ENCODE measurements at places on chromosomes 12 and 14.

DNA sequence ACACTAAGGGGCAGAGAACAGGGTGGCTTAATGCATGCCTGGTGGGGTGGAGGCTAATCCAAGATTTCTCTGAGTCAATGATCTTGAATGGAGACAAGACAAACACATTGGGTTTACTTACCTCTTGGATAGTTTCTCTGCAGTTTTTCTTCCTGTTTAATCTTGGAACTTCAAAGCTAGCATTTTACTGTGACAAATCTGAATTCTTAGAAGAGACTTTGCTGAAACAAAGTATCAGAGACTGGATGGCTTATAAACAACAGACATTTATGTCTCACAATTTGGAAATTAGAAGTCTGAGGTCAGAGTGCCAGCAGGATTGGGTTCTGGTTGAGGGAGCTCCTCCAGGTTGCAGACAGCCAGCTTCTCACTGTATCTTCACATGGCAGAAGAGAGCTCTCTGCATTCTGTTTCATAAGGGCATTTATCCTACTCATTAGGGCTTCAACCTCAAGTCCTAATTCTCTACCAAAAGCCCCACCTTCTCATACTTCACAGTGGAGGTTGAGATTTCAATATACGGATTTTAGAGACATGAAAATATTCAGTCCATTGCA, 921.8 kb downstream of the VRK1 start:
- no peak for DNase-seq

- peak; percentile 20 for DNase-seq
Measured at GRCh38 chr14:100615736-100616695, 28.8 kb upstream of the BEGAIN start.

DNA sequence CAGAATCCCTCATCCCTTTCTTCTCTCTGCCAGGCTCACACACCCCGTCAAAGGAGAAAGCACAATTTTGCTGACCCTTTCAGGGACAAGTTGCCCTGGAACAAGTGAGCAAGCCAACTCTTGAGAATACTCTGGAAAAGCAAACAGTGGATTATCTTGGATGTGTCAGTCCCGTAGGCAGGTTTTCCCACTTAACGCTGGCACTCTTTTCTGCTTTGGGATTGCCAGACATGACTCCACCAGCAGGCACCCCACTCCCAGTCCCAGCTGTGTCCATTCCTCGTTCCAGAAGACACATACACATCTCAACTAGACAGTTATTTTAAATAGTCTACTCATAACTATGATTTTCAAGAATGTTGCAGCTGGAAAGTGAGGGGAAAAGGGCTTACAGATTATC, 145.5 kb upstream of the CDKN3 start:
- no peak for DNase-seq

GRCh38 chr14:60188115-60188514, 22.9 kb upstream of the DHRS7 start:
- DNase-seq = no peak

- no peak for DNase-seq
Measured at GRCh38 chr12:6266541-6266966, 43.9 kb upstream of the PLEKHG6 start.

GRCh38 chr12:107351713-107352112, 258.4 kb upstream of the CRY1 start:
- no peak for DNase-seq

- no peak for DNase-seq
Measured at GRCh38 chr12:1348606-1349005, 245.8 kb downstream of the FBXL14 start.

- DNase-seq = no peak
Measured at GRCh38 chr12:57739387-57739786, 845 bp upstream of the AGAP2 start.

- DNase-seq = peak; percentile 8
Measured at GRCh38 chr14:69101331-69101826, 51.5 kb downstream of the DCAF5 start.

- peak; percentile 34 for DNase-seq
Measured at GRCh38 chr12:14937689-14938088, 648 bp downstream of the ERP27 start.

DNA sequence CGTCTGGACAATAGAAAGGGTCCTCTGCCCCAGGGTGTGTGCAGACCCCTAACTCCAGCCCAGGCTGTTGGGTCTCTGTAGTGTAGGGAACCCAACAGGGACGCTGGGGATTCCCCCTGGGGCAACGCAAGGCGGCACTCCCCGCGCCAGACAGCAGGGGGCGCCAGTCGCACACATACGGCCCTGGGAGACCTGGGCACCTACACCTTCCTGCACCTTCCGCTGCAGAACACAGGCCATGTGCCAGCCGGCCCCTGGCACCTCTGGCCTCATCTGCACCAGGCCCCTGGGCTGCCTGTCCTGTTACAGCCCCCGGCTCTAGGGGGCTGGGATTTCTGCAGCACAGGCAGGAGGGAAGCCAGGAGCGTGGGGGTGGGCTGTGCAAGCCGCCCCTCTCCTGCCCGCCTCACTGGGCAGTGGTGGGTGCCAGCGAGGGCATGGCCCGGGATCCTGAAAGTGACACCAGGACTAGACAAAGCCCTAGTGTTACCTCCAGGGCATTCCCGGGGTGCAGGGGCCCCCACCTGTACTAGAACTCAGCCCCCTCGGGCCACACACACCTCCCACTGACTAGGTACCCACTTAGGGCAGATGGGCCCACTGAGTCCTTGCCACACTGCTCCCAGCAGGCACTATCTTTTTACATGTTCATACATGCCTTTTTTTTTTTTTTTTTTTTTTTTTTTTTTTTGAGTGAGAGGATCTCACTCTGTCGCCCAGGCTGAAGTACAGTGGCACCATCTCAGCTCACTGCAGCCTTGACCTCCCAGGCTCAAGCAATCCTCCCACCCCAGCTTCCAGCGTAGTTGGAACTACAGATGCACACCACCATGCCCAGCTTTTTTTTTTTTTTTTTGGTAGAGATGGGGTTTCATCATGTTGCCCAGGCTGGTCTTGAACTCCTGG, 37.5 kb downstream of the CCNK start:
- DNase-seq = peak; percentile 98

DNA sequence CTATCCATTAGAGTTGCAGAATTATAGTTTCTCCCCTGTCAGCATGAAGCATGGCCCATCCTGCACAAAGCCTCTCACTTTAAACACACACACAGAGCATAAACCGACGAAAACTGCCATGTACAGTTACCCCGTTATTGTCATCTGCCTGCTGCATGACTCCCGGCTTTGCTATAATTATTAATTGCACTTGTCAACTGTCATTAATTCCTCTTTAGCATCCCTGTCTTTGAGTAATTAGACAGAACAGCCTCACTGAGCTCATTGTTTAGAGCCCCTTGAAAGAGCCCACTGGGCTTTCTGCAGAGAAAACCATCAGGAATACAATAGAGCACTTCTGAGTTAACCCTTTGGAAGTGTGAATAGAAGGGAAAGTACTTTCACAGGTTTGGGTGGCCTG, 307.2 kb upstream of the SOX5 start:
- DNase-seq = peak; percentile 16

- DNase-seq = no peak
Measured at GRCh38 chr12:128323145-128323920, 56.4 kb downstream of the TMEM132C start.

GRCh38 chr14:50762001-50762930, 68.7 kb downstream of the NIN start:
- DNase-seq = no peak

DNA sequence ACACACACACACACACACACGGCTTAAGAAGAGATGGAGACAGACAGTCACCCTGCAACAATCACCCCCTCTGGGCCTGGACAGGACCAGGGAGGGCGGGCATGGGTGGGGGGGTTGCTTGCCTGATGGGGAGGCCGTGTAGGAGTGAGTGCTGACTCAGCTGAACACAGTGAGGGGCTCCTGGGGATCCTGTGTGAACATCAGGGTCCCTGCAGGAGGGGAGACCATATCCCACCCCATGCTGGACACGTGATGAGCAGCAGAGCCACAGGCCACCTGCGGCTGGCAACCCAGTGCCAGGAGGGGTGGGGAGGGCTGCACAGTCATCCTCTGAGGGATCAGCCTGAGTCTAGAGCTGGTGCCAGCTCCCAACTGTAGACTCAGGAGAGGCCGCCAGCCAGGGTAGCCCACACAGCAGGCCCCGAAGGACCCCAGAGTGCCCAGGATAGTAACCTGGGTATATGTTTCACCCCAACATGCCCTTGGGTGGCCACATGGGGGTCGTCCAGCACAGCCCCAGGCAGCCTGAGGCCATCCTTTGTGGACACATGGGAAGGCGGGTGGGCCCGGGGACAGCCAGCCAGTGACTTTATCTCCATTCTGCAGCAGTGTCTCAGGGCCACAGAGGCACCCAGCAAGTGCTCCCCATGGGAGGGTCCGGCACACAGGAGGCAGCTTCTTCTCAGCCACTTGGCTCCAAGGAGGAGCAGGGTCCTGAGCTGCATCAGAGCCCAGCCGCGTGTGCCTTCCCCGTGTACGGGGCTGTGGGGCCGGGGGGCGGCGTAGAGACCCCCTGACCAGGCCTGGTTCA, 73.7 kb upstream of the SFSWAP start:
- DNase-seq = peak; percentile 46

DNA sequence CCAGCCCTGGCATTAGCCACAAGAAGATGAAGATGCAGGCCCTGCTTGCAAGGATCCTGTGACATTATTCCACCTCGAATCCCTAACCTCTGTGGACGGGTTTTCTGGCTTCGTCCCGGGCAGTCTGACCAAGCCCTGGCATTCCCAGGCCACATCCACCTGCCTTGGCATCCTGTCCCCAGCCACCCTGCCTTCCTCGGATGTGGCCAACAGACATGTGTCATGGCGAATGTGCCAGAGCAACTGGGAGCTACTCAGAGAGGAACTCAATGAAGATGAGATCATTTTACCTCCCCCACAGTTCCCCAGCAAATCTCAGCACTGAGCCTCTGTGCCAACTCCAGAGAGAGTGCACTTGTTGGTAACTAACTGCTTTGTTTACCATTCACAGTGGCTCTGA, 33.5 kb upstream of the KCNA5 start:
- DNase-seq = no peak

DNA sequence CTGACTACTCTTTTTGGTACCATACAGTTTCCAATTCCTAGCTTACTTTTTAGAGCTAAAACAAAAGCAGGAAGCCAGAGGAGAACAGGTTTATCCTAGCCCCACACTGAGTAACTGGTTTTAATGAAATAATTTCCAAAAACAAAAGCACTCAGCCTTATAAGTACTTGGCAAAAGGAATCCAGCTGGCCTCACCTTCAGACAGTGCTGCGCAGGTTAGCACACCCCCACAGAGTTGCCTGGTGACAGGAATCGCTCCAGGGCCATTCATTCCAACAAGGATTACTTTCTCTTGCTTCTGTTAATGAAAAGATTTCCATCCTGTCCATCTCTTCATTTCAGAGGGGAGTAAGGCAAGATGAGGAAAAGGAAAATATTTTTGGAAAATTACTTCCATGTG, 84.6 kb downstream of the SCFD1 start:
- no peak for DNase-seq

GRCh38 chr12:57611108-57611826, at the start of gene ARHGEF25:
Gene ARHGEF25 (plus strand): TSS chr12:57611435. CDS start chr12:57611895, 460 bp downstream.
- DNase-seq = peak; percentile 97

DNA sequence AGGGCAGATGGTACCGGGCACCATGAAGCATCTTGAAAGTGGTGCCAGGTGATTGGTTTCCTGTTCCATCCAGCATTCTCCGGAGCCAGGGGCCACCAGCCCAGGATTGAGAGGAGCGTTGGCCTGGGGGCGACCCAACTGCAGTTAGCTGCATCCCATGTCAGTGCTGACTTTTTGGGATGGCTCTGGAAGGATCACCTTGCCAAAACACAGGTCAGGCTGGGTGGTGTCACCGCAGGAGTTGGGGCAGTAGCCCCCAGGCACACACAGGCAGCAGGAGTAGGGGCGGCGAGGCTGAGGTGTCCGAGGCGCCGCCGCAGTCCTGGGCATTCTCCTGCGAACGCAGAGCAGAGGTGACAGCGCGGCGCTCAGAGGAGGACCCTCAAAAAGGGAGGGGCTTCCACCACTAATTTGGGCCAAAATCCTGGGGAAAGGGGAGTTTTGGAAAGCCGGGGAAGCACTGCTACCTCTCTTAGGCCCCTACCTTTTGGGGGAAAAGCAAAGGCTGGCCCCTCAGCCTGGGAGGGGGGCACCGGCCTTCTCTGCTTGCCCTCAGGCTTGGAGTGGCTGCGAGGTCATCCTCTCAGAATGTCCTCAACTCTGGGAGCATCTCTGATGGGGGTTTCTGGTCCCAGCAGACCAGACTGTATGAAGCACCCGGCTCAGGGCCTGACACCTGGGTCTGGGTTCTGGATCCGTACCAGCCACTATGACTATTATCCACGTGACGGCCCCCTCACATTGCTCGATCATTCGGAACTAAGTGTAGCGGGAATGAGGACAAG, 26.7 kb upstream of the LRTM2 start:
- peak; percentile 22 for DNase-seq

- no peak for DNase-seq
Measured at GRCh38 chr12:115294453-115295133, 610.6 kb upstream of the TBX3 start.

- no peak for DNase-seq
Measured at GRCh38 chr12:57332646-57333312, 81.8 kb upstream of the STAC3 start.

GRCh38 chr12:53198486-53199110, 8.5 kb downstream of the ITGB7 start:
- no peak for DNase-seq

DNA sequence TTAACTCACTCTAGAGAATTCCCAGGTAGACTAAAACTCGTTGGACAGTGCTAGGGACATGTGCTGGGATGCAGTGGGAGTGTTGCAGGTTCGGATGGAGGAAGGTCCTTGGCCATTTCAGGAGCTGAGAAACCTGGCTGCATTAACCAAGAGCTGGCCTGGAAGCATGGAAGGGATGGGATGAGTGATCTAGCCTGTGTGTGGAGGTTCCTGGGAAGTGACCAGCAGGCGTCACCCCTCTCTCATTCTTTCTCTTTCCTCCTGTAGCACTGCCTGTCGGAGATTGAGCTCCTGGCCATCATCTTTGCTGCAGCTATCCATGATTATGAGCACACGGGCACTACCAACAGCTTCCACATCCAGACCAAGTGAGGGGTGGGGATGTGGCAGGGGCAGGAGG, 15.6 kb downstream of the PPP1R1A start:
- DNase-seq = peak; percentile 67

- peak; percentile 28 for DNase-seq
Measured at GRCh38 chr14:104316121-104316722, 177.8 kb downstream of the KIF26A start.

DNA sequence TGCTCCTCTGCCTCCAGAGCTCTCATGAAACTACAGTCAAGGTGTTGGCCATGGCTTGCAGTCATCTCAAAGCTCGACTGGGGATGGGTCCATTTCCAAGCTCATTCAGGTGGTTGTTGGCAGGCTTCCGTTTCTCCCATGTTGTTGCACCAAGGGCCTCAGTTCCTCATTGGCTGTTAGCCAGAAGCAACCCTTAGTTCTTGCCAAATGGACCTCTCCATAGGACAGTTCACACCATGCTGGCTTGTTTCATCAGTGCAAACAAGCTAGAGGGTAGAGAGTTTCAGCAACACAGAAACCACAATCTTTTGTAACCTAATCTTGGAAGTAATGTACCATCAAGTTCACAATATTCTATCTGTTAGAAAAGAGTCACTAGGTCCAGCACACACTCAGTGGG, 22.7 kb upstream of the PPM1A start:
- no peak for DNase-seq

- no peak for DNase-seq
Measured at GRCh38 chr12:29844667-29845066, 60.9 kb upstream of the TMTC1 start.

Data from H7 (cell line).